Body of pancreas (tissue), 4 donors: ENCODE measurements at places on chromosomes 2 and 18. TPM values are rescaled to one million over a fixed set of nuclear protein-coding genes. Genes with fewer than 3 reads are reported as not detected.

TBR1 gene
- not detected for total RNA-seq

DNAJC5G gene
- 1.3 TPM for total RNA-seq

ADGRF3 gene
- not detected for total RNA-seq

EPB41L3 gene
- total RNA-seq = 22.1 TPM

MYOM1 gene
- 21.8 TPM for total RNA-seq

STARD6 gene
- not detected for total RNA-seq

RGPD3 gene
- total RNA-seq = not detected

IL18RAP gene
- 4.9 TPM for total RNA-seq

SNTG2 gene
- 18.7 TPM for total RNA-seq

STEAP3 gene
- 25.4 TPM for total RNA-seq

GALM gene
- 7.5 TPM for total RNA-seq

LDLRAD4 gene
- 35.9 TPM for total RNA-seq

MC2R gene
- total RNA-seq = not detected
